ENCODE measurements at places on chromosomes 16 and 17.

- no peak for DNase-seq
Measured at GRCh38 chr17:73196500-73196899, 3.6 kb downstream of the COG1 start.

GRCh38 chr17:2070241-2071023 is 15.5 kb downstream of the HIC1 start:
- no peak for DNase-seq

DNA sequence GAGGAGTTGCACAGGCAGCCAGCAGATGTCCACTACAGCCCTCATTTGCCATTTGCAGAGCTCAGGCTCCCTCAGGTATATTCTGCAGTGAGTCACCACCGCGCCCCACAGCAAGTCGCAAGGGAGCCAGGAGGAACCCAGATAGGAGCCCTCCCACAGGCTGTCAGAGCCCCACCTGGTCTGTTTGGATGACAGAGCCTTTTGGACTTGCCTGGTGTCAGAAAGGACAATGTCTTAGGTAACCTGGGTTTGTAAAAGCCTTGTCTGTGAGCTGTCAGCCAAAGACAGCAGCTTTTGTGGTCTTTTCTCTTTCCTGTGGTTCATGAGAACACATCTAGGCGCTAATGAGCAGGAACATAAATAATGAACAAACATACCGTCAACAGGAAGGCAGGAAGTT is 70.9 kb downstream of the GNAO1 start:
- DNase-seq: no peak

DNA sequence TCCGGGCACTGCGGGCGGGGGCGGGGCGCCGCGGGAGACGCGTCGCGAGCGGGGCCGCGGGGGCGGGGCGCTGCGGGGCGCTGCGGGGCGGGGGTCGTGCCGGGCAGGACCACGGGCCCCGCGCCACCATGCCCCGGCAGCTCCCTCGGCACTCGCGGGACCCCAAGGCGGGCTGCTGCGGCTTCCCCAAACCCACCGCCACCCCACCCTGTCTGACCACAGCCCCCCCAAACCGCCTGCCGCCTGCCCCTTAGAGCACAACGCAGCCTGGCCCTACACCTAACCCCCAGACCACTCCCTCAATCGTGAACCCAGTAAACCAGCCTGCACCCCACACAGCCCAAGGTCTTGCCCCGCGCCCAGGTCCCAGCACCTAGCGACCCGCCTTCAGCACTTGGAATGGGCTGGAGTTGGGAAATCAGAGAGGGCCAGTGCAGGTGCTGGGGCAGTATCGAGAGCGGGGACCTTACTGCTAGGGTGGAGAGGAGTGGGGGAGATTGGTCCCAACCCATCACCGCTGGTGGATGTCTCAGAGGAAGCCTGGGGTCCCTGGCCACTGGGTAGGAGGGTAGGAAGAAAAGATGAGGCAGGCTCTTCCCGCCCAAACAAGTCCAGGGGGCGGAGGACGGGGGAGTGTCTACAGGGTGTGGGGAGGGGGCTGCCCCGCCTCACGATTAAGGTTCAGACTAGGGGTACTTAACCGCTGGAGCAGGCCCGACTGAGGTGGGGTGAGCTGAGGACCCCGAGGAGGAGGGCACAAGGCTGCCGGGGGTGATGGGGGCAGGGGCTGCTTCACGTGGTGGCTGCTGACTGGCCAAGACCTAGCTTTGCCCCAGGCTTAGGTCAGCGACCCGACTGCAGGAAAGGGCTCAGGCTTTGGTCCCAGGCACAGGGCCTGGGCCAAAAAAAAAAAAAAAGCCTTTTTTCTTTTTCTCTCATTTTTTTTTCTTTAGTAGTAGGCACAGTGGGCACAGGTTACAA is 539 bp upstream of the VAMP2 start:
- DNase-seq: peak; percentile 19

GRCh38 chr16:69406780-69407331 is 17.6 kb upstream of the CYB5B start:
- no peak for DNase-seq

Measured in NCI-H1930 (cell line).